ENCODE measurements at places on chromosomes 6 and 20.

DNA sequence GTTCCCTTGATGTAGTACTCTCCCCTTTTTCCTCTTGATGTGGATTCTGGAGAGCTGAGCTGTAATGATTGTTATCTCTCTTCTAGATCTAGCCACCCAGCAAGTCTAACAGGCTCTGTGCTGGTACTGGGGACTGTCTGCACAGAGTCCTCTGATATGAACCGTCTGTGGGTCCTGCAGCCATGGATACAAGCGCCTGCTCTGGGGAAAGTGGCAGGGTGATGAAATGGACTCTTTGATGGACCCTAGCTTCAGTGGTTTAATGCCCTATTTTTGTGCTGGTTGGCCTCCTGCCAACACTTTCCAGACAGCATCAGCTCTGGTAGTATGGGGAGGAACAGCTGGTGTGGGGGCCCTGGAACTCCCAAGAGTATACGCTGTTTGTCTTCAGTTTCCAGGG, 216.3 kb downstream of the ADGRG6 start:
- DNase-seq, result no peak

GRCh38 chr6:96257751-96258150, 242.0 kb downstream of the FUT9 start:
- DNase-seq, result no peak

DNA sequence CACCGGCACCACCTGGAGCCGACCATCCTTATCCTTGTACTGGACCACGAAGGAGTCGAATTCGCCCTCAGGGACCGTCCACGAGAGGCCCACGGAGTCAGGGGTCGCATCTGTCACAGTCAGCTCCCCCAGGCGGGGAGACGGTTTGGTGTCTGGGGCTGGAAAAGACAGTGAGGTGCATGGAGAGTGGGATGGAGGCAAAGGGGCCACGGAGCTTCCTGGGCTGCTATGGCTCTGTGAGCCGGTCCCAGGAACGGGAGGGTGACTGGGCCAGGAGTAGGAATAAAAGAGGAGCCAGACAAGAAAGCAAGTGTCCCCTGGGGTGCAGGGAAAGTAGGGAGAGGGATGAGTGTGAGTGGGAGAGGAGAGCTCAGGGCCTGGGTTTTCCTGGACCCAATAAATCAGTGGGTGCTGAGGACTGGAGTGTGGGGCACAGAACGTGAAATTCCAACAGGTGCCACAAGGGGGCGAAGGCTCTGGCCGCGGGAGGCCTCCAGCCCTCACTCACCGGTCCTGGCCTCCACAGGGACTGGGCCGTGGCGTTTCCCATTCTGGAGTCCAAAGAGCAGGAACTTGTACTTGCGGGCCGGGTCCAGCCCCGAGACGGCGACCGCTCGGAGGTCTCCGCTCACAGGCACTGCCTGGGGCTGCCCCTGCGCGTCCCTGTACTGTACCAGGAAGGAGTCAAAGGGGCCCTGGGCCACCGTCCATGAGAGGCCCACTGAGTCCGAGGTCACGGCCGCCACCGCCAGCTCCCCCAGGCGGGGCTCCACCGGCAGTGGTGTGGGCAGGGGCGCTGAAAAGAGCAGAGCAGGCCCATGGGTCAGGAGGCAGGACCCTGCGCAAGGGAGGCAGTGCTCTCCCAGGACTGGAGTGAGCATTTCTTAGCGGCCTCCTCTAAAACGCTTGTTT, 9.9 kb downstream of the CYP21A2 start:
- DNase-seq, result peak; percentile 40

DNA sequence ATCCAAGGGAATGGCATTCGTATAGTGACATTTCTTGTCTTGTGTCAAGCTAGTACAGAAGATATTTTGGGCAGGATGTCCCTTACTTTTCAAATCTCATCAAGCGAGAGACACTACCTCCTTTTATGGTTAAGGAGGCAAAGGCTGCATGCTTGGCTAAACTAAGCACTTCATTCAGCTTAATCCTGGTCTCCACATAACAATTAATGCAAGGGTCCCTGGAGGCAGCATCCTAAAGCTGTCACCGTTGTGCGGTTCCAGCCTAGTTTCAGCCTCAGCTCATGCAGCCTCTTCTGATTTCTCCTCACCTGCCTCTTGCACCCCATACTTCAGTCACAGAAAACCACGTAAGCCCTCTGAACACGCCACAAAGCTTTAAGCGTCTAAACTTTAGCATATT, 67.1 kb upstream of the SLC22A23 start:
- DNase-seq, result no peak

DNA sequence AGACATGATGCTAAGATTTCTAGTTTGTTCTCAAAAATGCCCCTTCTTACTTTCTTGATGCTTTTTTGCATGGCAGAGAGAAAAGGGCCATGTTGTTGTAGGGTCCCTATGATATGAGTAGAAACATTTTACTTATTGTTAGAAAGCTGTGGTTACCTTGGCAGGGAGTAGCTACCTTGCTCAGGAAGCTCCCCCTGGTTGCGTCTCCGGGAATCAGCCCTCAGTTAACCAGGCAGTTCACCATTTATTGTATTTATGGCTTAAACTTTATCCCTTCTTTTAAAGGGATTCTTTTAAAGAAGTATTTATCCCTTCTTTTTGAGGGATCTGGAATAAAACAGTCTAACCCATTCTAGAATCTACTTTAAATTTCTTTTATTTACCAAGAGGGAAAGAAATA, 113.9 kb upstream of the PROKR2 start:
- DNase-seq, result no peak

DNA sequence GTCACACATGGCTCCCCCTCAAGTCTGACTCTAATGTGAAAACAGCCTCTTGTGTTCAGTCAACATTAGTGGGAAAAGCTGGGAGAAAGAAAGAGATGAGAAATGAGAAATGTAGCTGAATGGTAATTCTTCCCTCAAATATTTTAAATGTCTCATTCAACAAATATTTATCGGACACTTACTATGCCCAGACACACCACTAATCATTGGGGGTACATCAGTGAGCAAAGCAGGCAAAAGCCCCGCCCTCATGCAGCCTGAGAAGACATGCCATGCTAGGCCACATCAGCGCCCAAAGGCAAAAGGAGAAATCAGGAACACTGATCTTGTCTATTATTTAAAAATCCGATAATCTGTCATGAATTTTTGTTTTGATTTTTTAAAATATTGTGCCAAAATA, 89.9 kb upstream of the ASF1A start:
- no peak for DNase-seq

GRCh38 chr20:56710125-56710524, 81.0 kb downstream of the TFAP2C start:
- DNase-seq, result no peak

DNA sequence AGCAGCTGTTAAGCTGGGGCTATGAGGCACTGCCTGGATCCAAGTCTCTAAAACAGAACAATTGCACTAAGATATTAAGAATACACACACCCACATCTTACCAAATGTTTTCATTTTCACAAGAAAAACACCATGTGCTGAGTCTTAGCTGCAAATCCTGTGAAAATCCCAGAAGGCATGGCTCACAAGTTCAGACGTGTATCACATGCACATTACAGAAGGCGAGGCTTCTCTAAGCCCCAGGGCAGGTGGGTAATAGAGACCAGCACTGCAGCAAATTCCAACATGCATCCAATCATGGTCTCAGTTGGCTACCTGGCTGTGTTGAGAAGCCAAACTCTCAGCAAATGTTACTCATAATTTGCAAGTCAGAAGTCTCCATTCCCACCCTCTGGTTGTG, 16.2 kb upstream of the CST3 start:
- DNase-seq, result no peak

- DNase-seq, result no peak
These were observed 26.2 kb upstream of the RHAG start for GRCh38 chr6:49662892-49663261.

- DNase-seq, result no peak
These were observed 19.1 kb upstream of the ARMC12 start for GRCh38 chr6:35717449-35718374.

- no peak for DNase-seq
These were observed 4.7 kb downstream of the ZBTB24 start for GRCh38 chr6:109478222-109478805.

GRCh38 chr6:12385316-12385715, 95.2 kb downstream of the EDN1 start:
- DNase-seq, result no peak

DNA sequence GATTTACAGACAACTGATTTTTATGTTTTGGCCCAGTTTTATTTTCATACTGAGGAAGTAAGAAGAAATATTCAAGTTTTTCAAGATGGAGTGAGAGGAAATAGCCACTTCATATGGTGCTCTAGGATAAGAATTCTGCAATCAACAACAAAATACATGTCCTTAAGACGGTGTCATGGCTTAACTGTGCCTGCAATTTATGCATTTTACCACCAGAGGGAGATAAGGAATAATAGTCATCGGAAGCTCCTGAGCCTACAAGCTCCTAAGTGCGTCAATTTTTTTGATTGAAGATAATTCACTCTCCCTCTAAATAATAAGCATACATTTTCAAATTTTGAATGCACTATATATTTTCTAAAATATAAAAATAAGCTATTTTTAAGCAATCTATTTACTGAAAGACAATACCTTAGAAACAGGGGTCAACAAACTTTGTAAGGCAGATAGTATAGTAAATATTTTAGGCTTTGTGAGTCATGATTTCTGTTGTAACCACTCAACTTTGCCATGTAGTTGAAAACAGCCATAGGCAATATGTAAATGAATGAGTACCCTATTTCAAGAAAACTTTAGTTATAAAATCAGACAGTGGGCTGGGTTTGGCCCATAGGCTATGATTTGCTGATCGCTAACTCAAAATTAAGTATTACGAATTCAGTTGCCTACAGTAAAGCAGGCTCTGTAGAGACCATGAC, 230.9 kb upstream of the DTNBP1 start:
- peak; percentile 31 for DNase-seq

DNA sequence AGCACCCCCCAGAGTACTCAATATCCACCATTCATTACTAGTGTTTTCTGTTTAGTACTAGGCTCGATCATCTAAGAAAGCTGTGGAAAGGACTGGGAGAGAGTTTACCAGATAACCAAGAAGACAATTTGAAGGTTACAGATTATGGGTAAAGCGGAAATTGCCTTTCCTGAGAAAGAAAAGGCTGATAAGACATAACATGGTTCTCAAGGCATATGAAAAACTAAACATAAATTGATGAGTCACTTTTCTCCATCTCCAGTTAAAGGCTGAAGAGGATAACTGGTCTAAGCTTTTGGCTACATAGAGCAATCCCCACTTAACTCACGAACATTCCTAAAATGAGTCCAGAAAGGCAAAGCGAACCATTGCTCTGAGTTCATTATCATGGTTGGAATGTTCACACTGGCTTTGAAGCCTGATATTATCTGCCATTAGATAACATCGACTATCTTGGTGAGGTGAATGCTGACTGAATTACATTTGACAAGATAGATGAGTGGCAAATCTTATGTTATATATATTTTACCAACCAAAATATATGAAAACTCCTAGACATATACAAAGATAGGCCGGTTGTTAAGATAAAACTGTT, 65.8 kb downstream of the BTBD9 start:
- DNase-seq, result no peak

GRCh38 chr6:23873161-23873560, 252.9 kb upstream of the NRSN1 start:
- no peak for DNase-seq

GRCh38 chr6:35238843-35239289, 20.7 kb upstream of the ZNF76 start:
- DNase-seq, result no peak

DNA sequence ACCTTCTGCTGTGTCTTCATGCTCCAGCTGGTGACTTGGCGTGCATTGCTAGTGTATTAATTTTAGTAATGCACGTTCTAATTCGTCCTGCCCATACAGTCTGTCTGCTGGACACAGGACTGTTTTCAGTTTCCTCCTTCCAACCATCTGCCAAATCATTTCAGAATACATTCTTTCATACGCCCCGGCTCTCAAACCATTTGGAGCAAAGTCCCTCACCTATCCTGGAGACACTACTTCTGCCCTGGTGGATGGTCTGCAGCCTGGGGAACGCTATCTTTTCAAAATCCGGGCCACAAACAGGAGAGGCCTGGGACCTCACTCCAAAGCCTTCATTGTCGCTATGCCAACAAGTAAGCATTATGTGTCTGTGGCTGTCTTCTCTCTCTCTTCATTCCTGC, 60.5 kb downstream of the FNDC1 start:
- DNase-seq, result no peak

DNA sequence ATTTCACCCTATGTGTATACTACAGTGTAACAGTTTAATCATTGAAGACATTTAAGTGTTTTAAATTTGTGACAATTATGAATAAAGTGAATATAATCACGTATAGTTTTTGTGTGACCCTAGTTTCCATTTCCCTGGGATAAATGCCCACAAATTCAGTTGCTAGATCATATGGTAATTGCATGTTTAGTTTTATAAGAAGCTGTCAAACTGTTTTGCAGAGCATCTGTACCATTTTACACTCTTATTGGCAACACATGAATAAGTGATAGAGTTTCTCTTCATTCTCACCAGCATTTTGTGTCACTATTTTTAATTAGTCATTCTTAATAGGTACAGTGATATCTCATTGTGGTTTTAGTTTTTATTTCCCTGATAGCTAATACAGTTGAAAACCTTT, 7.3 kb downstream of the VTA1 start:
- no peak for DNase-seq

DNA sequence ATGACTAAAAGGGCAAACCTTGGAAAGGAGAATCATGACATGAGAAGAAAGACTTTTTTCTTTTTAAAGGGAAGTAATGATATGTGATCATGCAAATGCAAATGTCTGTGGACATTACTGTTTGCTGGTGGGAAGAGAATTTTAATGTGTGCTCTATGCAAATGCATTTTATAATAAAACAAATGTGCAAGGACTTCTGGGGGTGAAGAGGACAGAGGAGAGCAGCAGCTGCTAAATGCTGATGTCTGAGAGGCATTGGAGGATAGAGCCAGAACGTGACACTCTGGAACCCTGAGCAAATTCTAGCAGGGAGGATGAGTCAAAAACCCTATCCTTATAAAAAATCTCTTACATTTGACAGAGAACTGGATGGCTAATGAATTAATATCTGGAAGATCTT, 69.1 kb upstream of the BEND3 start:
- DNase-seq, result no peak

DNA sequence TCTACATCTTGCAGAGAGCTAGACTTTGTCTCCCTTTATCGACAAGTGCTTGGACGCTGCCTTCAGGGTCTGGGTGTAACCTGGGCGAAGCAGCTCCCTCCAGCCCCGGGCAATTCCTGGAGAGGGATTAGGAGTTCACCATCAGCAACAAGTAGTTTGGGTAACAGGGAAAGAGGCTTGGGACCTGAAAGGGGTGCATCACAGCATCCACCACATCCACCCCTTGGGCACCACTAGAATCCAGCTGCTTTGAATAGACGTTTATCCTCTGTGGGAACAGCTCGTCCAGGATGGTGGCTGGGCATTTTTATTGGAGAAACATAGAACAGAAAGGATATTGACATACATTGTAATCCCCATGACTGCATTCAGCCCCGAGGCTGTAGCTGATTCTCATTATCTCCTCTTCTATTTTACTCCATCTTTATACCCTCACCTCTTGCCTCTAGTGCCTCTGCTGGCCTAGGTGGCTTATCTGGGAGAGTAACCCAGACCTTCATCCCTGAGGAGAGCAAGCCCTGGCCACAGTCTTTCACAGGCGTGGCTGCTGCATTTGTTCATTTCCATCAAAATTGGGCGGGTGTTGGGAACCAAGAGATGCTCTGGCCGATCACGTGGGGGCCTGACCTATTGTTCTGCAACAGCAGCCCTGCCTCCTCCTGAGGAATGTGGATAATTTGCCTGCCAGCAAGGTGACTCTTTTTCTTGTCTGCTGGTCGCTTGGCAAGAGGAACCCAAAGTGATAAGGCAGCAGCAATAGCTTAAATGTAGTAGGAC, 109.2 kb upstream of the RALGAPA2 start:
- no peak for DNase-seq

- peak; percentile 16 for DNase-seq
These were observed 94.5 kb upstream of the PTPN1 start for GRCh38 chr20:50415516-50416268.

GRCh38 chr6:37007340-37008043, 2.0 kb downstream of the FGD2 start:
- no peak for DNase-seq
